IMR-90 (cell line): ENCODE measurements at places on chromosomes 6 and 20.

GRCh38 chr6:6920987-6921313 is 186.8 kb upstream of the RREB1 start:
- DNase-seq: no peak

GRCh38 chr6:31922942-31923341 is 4.6 kb upstream of the C2 start:
- DNase-seq: no peak

- no peak for DNase-seq
Observed at GRCh38 chr6:140011537-140011936, 637.1 kb upstream of the CITED2 start.

- no peak for DNase-seq
Observed at GRCh38 chr6:69343851-69344250, 453.0 kb downstream of the LMBRD1 start.

- DNase-seq: no peak
Observed at GRCh38 chr6:131917318-131917717, 33.9 kb downstream of the CCN2 start.

- DNase-seq: no peak
Observed at GRCh38 chr6:157584036-157584435, 203.0 kb downstream of the ZDHHC14 start.

DNA sequence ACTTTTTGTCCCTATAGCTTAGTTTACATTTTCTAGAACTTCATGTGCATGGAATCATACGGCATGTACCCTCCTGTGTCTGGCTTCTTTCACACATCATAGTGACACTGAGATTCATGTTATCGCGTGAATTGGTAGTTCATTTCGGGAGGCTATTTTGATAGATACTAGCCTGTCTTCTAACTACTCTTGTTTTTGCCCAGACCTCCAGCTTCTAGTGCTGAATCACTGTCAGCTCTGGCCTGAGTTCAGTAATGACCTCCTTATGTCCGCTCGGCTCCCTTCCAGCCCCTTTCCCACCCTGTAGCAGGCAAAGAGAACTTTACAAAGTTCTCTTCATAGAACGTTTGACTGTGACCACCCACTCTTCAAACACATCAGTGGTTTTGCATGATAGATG is 14.1 kb downstream of the MYBL2 start:
- no peak for DNase-seq
